ENCODE measurements at places on chromosomes 13 and 19. TPM values are rescaled to one million over a fixed set of nuclear protein-coding genes. Genes with fewer than 3 reads are reported as not detected.

DNA sequence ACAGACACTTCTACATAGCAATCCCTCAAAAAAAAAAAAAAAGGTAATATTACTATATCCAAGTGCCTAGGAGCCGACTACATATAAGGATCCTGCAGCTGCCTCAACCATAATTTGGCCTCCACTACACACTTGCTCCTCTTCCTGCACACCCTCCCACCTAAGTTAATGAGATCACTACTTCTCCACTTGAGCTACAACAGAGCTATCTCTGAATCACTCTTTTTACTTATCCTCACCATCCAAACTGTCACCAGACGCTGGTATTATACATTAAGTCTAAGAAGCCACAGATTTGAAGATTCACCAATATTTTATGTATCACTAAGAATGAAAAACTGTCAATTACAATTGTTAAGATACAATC lies 8.3 kb downstream of the OBI1 start:
- no peak for DNase-seq

- no peak for DNase-seq
These were observed 10.4 kb downstream of the MAP2K2 start for GRCh38 chr19:4113398-4114088.

DNA sequence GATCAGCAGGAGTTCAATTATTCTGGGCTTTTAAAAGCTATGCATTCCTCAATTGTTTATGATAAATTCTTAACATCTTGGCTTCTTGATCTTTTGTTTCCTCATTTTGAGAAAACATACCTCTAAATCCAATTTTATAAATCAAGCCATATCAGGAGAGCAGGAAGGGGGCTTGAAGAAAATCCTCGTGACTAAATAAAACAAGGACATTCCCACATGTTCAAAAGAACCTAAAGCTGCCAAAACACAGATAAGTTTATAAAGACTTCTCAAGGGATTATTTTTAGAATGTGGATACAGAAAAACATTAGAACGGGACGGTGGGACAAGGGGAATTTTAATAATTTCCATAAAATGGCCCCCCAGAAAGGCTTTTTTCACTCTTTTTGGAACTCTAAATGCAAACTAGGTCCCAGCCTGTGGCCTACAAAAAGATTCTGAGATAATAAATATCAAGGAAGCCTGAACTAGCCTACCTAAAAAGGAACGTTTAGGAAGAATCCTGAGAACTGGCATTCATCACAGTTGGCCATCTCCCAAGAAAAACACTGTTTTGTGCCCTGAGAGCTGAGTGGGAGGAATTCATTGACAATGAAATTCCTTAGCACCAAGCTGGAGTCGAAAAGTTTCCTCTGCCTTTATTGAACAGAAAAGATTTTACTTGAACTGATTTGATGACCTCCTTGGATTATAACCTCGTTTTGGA lies 30.1 kb downstream of the ZAR1L start:
- no peak for DNase-seq

DNA sequence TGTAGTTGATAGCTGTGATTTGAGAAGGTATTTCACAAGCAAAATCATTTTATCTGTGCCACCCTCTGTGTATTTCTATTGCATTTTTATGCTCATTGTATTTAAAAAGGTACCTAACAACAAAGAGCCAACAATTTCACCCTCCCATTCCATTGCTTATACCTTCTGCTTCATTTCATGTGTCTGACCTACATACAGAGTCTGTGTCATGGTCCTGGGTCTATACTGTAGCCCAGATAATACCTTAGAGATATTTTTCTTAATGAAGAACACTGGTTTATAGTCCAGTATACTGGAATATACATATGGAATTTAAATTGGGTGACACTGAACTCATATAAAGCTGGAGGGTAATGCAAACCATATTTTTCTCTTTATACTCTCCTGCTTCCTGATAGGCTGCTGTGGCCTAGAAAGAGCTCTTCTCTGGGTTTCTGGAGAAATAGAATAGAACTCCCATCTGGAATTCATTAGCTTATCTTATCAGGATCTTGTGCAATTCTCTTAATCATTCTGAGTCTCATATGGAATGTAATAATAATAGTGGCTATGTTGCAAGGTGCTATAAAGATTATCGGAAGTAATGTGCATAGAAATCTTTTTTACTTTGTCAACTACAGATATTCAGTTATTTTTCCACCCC lies 31.8 kb upstream of the SPART start:
- no peak for DNase-seq

- no peak for DNase-seq
These were observed 47.8 kb upstream of the VSTM2B start for GRCh38 chr19:29477831-29478577.

DNA sequence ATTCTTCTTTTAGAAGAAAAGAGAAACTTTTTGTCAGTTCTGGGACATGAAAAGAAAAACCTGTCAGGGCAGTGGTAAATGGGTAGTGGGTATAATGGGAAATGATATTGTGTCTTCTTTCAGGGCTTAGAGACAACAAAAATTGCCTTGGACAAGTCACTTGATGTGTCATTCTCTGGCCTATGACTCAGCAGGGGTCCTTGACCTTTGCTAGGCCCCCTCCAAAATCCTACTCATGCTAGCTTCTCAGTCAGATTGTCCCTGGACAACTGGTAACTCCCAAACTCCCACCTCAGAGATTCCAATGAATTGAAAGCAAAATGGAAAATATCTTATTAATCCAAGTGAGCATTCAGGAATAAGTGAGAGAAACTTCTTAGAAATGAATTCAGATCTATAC lies 258.8 kb upstream of the SPRY2 start:
- no peak for DNase-seq

GRCh38 chr19:44207126-44207803 lies 5.1 kb upstream of the ZNF227 start:
- DNase-seq, result peak; percentile 71

DNA sequence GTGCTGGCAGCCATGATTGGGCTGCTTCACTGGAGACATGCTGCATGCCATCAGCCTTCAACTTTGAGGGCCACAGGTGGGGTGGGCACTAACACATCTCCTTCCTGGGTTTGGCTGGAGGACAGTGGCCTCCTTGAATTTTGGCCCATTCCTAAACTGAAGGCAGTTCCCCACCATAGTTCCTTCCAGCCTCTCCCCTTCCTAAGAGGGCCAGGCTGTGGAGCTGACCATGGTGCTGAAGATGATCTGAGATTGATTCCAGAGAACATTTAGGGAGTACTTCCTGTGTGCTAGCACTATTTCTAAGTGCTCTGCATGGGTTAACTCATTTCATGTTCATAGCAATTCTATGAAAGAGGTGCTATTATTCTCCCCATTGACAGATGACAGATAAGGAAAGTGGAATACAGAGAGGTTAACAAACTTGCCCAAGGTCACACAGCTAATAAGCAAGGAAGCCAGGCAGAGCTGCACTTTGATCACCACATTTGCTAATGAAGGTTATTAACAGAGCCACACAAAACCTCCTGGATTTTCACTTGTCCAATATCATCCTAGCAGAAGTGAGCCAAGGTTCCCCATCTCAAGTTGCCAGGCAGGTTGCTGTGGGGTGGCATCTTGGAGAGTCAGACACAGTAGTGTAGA lies 175.3 kb downstream of the ZIC5 start:
- no peak for DNase-seq

GRCh38 chr13:39893808-39894207 lies 238.3 kb downstream of the COG6 start:
- no peak for DNase-seq

GRCh38 chr19:50703915-50704796 lies 15.4 kb downstream of the SHANK1 start:
- no peak for DNase-seq

DNA sequence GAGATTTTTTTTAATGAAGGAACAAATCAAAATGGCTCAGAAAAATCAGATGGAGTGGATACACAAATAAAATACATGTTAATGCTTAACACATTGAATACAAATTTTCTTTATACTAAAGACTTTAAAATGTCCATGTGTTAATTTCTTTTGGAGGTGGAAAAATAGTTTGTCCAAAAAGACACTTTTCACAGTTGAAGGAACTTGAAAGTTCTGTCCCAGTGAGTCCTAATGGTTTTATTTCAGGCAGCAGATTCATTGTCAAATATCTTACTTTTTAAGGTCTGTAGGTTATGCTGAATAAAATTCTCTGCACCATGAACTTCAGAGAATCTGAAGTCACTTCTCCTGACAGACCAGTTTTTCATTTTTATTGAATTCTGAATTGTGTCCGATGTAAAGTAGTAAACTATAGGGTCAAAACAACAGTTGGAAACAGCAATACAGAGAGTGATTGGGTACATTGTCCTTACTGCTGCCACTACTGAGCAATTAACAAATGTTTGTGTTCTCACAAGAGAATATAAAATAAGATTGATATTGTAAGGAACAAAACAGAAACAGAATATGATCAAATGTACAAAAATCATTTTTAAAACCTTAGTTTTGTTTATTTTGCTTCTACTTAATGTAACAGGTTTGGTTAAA lies 1.6 kb downstream of the LPAR6 start:
- no peak for DNase-seq

DNA sequence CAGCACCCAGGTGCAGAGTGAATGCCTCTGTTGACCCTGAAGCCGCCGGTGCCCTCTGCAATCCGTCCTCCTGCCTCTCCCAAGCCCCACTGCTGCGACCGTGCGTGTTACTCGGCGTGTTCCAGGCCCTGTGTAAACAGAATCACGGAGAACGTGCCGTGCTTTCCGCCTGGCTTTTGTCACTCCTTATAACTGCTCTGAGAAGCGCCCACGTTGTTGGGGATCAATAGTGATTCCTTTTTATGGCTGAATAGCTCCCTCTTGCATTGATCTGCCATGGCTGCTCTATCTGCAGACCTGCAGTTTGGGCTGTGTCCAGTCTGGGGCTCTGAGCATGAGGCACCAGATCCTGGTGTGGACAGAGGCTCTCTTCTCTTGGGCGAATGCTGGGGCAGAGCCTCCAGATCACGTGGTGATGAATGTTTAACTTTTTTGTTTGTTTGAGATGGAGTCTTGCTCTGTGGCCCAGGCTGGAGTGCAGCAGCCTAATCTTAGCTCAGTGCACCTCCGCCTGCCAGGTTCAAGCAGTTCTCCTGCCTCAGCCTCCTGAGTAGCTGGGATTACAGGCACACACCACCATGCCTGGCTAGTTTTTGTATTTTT lies 15.8 kb downstream of the ADPRHL1 start:
- DNase-seq, result no peak

DNA sequence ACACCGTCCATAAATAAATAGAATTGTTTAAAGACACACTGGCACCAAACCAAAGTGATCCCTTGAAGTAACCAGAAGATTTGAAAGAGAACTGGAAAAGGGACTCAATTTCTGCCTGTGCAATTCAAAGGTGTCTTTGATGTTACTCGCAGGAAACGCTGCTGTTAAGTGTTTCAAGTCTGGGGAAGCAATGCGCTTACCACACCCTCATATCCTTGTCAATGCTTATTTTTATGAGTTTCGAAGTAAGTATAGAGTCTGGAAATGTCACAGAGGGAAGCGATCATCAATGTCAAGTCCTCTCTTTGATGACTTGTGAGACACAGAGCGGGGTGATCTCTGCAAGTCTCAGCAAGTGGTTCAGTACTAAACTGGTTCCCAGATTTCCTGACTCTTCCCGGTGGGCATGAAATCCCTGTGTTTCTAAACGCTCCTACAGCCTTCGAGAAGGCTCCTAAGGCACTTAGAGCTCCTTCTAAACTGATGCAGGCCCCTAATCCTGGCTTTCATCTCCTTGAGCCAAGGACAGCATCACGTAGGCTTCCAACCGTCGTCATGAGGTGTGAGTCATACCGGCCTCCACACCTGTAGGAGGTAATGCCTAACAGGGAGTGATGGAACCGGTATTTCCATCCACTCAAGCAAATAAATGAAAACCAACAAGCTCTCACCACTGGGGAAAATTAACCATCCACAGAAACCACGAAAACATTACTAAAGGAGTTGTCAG lies 22.8 kb downstream of the SYDE1 start:
- DNase-seq, result no peak

LRG1 gene
- 0.37 TPM for total RNA-seq

C5AR1 gene
- 1.1 TPM for total RNA-seq

PCP2 gene
- total RNA-seq, result 1.2 TPM

LILRB4 gene
- 0.46 TPM for total RNA-seq

KASH5 gene
- 0.14 TPM for total RNA-seq

Measured in activated T-helper 2 cell treated with anti-CD3 and anti-CD28 coated beads, Interferon-gamma antibody, Interleukin-2, Interleukin-4, amounts not matched to agents 10 μg/mL and 5 μg/mL and 100 μg/mL, durations not matched to agents 14 hours and 24 hours and 36 hours (primary cell).